Stimulated activated CD8-positive, alpha-beta memory T cell treated with anti-CD3 and anti-CD28 coated beads, Interleukin-4, amount 100 ng/mL, for 4 hours (primary cell): ENCODE measurements at places on chromosomes 5 and 9.

GRCh38 chr5:80754900-80755299 is 100.1 kb upstream of the DHFR start:
- no peak for DNase-seq

DNA sequence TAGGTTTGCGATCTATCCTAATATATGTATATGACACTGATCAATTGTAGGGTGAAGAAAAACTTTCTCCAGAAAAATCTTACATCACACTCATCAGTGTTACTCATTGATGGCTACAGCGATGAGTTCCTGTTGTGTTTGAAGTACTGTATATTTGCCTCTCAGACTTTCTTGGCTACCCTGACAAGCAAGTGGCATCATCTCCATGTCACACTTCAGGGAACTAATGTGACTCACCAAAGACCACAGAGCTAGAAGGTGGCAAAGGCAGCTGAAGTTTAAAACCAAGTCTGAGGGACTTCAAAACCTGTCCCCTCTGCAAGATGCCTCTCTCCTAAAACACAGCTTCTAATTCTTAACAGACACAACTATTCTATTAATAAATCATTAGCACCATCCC is 451.4 kb downstream of the CTNND2 start:
- no peak for DNase-seq

DNA sequence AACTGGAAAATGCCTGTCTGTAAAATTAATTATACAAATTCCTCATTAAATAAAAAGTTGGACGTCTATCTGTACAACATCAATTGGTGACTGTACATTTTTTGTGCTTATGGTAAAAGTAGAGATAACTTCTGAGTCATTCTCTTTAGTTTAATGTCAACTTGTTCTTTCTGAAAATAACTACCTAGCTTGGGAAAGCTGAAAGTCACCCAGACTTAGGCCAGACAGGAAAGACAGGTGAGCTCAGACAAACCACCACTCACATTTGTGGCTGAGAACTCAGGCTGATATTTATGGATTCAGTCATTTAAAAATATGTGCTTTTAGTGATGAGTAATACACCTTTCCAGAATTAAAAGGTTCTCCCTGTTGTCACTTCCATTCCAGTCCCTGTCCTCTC is 31.9 kb upstream of the ENTREP1 start:
- DNase-seq: no peak

- no peak for DNase-seq
These were observed 663.2 kb downstream of the TLR4 start for GRCh38 chr9:118367383-118367782.

DNA sequence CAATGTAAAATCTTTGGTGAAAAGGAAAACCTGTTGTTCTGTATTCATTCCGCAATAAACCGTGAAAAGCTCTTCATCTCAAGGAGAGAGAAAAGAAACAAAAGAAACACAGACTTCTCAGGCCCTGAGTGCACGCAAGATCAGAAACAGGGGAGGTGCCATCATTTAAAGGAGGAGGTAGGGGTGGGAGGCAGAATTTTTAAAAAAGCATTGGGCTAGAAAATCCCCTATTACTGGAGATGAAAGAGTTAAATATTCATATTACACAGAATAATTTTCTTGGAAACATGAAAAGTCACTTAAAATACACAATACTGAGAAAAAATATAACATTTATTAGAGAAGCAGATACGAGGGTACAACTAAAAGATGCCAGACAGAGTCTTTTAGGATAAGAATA is 56.3 kb downstream of the USP20 start:
- no peak for DNase-seq

- no peak for DNase-seq
These were observed at the start of gene F2R for GRCh38 chr5:76715736-76716455. F2R (plus strand) TSS chr5:76716126; CDS start chr5:76716308, 182 bp downstream.

- no peak for DNase-seq
These were observed 75.6 kb downstream of the ARHGEF28 start for GRCh38 chr5:73701566-73701965.

- DNase-seq: no peak
These were observed 29.0 kb downstream of the FAT2 start for GRCh38 chr5:151562019-151562707.

GRCh38 chr9:95074632-95075031 is 242.9 kb downstream of the FANCC start:
- no peak for DNase-seq

DNA sequence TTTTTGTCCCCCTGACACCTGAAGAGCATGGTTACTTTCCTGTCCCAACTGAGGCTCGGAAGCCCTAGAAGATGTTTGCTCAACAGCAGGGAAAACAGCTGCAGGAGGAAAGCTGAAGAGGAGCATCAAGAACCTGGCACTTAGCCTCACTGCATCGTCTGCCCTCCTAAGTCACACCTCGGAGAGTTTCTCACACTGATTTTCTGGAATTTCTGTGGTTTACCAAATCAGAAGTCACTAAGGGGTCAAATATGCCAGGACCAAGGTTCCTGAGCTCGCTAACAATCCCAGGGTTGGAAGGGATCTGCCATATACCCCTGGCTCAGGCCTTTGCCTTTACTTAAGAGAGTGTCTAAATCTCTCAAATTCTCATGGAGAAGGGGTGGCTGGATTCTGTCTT is 5.3 kb downstream of the IL12B start:
- no peak for DNase-seq

- no peak for DNase-seq
These were observed 11.2 kb upstream of the CXXC5 start for GRCh38 chr5:139636975-139637408.

DNA sequence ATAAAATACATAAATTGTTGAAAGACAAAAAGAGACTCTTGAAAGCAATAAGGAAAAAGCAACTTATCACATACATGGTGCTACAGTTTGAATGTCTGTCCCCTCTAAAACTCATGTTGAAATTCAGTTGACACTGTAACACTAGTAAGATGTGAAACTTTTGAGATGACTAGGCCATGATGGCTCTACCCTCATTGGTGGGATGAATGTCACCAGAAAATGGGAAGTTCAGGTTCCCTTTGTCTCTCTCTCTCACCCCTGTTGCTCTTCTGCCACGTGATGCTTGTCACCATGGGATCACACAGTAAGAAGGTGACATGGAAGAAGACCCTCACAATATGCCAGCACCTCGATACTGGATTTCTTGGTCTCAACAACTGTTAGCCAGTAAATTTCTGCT is 50.3 kb upstream of the SPTLC1 start:
- no peak for DNase-seq

GRCh38 chr9:134056483-134057306 is 11.1 kb downstream of the BRD3 start:
- DNase-seq: no peak

GRCh38 chr9:129781981-129782380 is 21.0 kb upstream of the TOR1B start:
- no peak for DNase-seq

DNA sequence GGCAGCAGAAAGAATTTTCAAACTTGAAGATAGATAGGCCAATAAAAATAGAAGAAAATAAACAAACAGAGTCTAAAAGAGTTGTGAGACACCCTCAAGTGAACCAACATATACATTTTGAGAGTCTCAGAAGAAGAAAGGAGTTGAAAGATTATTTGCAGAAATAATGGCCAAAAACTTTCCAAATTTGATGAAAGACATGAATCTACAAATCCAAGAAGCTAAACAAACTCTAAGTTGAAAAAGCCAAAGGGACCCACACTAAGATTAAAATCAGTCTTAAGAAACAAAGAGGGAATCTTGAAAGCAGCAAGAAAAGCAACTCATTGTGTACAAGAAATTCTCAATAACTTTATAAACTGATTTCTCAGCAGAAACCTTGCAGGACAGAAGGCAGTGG is 137.0 kb downstream of the SAXO1 start:
- DNase-seq: no peak

DNA sequence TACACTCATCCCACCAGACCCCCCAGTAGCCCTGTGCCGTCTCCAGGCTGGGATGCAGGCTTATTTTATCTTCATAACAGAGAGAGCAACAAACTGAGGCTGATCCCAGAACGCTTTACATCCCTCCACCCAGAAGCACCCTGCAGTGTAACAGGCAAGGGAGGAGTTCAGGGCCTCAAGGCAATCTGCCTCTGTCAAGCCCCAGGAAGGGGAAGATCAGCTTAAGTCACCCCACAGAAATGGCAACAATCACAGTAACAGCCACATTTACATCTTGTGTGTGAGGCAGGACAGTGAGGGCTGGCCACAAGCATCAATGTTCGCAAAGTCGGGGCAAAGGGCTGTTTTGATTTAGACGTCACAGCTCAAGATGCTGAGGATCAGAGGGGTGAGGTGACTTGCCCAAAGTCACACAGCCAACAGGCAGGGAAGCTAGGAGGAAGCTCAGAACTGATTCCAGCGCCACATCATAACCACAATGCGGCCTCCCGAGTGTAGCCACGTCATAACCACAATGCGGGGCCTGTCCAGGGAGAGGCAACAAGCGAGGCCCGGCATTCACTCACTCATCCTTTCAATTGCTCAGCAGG is 14.4 kb downstream of the STK10 start:
- DNase-seq: no peak

- DNase-seq: no peak
These were observed 70.8 kb upstream of the STARD4 start for GRCh38 chr5:111582993-111583601.

- DNase-seq: no peak
These were observed 144.7 kb downstream of the COL23A1 start for GRCh38 chr5:178445534-178445933.

- no peak for DNase-seq
These were observed 135.1 kb downstream of the KIF4B start for GRCh38 chr5:155148694-155149093.
